Cerebellar nuclear complex (tissue), 1 donor: ENCODE measurements at places on chromosomes 6 and 20.

DNA sequence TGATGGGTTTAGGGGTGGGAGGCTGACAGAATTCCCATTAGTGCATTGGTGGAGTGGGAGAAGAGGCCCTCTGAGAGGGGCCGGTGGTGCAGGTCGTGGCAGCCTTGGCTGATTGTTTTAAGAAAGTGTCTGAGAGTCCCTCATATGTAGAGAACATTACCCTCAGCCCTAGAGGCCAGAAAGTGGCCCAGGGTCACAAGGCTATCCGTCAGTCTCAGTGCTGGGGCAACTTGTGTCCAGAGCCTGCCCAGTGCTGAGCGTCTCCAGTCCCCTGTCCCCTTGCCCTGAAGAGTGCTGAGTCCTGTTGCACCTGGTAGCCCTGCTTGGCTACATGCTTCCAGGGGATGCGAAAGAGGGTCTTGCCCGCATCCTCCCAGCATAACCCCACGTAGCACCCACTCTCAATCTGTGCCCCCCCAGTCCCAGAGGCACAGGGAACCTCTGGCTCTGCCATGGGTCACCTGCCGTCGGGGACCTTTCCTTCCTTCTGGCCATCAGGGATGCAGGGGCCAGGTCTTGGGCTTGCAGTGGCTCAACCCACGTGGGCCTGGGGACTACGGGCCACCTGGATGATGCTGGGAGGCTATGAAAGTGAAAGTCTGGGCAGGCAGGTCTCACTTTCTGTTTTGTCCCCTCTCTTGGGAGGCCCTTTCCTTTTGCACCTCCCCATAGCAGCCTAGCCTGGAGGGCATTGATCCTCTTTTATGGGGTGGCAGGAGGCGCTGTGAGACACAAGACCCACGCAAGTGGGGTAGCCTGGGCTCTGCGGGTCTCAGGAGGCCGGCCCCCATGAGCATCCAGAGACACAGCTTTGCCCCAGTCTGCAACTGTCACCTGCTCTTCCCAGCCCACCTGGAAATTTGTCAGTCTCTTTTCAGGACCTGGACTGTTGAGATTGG is 12.2 kb downstream of the DUSP15 start:
- DNase-seq = no peak

DNA sequence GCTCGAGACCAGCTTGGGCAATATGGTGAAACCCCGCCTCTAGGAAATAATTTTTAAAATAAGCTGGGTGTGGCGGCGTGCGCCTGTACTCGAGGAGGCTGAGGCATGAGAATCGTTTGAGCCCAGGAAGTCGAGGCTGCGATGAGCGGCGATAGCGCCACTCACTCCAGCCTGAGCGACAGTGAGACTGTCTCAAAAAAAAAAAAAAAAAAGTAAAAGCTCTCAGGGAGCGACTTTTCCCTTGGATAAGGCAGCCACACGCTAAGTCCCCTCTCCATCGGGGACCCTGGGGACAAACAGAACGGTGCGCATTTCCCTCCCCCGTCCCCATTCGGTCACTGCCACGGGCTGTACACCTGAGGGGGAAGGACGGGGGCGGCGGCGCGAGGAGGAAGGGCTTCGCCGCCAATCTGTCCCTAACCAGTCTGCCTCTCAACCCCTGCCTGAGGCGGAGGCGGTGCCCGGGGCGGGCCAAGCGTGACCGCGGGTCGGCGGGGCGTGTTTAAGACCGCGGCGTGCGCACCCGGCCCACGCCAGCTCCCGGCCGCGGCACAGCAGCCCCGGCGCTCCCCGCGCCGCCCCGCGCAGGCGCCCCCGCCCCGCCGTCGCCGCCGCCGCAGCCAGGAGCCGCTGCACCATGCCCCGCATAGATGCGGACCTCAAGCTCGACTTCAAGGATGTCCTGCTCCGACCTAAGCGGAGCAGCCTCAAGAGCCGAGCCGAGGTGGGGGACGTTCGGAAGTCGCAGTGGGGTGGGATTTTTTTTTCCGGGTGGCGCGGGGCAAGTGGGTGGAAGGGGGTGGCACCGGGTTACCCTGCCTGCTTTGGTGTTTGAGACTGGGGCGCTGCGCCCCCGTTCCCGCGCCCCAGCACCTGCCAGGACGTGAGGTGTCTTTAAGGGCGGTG is at the start of gene GMPR:
TSS of gene GMPR (plus strand) at position 531 of the 906 bp plus-strand sequence. CDS start at position 638, 107 bp downstream.
- no peak for DNase-seq

- DNase-seq = no peak
Observed at GRCh38 chr6:79515436-79515835, 21.8 kb downstream of the LCA5 start.

- DNase-seq = no peak
Observed at GRCh38 chr20:19909725-19910124, 107.4 kb upstream of the NAA20 start.

- no peak for DNase-seq
Observed at GRCh38 chr6:20137240-20137639, 75.0 kb downstream of the MBOAT1 start.
